Prostate gland (tissue), 2 donors: ENCODE measurements at places on chromosomes 12 and 14. TPM values are rescaled to one million over a fixed set of nuclear protein-coding genes. Genes with fewer than 3 reads are reported as not detected.

DNA sequence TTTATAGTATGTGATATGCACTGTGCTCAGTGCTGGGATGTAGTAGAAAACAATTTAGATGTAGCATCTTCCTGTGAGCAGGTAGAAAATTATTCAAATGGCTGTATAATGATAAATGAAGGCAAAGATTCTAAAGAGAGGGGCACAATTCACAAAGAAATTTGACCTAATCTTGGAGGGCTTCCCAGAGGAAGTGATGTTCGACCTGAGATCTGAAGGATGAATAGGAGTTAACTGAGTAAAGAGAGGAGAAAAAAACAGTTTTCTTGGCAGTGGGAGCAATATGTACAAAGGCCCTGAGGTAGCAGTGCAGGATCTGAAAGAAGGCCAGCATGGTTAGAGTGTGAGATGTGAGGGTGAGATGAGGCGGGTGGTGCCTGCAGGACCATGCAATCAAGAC is 15.2 kb downstream of the RPH3A start:
- no peaks in the 10 kb centered on the region for H3K36me3 ChIP-seq
- no peak for DNase-seq
- peaks cover 2% of the 10 kb centered on the region for H3K27me3 ChIP-seq
- no peak overlapping the region for H3K4me3 ChIP-seq

DNA sequence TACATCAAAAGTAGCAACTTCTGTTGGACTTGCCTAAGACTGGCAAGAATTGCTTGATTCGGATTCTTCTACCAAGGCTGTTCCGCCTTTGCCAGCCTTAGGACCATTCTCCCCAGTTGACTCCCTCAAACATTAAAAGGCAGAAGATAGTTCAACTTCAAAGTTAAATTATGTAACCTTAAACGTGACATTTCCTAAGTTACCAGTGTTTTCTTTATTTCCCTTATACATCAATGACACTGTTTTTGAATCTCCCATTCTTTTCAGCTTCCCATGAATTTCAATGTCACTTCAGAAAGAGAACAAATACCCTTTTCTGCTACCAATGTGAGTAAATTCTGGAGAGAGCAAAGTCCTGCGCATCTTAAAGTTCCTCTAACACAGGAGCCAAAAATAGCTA is 25.2 kb downstream of the CAPRIN2 start:
- no peak overlapping the region for H3K27ac ChIP-seq

DNA sequence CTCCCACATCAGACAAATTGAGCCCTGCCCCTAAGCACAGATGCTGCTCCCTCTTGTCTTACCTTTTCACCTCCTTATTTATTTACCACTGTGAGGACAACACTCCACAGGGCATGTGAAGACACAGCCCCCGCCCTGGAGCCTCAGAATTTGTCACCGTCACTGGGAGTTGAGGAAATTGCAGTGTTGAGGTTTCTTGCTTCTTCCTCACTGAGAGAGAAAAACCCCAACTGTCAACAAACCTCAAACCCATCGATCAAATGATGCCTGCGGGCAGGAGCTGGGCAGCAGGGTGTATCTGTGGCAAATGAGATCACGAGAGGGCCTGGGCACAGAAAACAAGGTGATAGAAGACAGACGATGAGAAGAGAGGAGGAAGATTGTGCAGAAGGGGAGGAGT is 30.5 kb upstream of the PLEKHG3 start:
- H3K4me3 ChIP-seq: no peak overlapping the region
- H3K4me1 ChIP-seq: no peaks in the 10 kb centered on the region
- DNase-seq: no peak
- no peaks in the 10 kb centered on the region for H3K36me3 ChIP-seq
- H3K27ac ChIP-seq: no peak overlapping the region

GRCh38 chr14:63192085-63192484 is 12.2 kb upstream of the RHOJ start:
- no peak overlapping the region for H3K27ac ChIP-seq
- H3K27me3 ChIP-seq: no peaks in the 10 kb centered on the region
- H3K4me3 ChIP-seq: no peak overlapping the region
- no peaks in the 10 kb centered on the region for H3K36me3 ChIP-seq

- no peaks in the 10 kb centered on the region for H3K4me1 ChIP-seq
- no peak for DNase-seq
- H3K27me3 ChIP-seq: no peaks in the 10 kb centered on the region
- no peak overlapping the region for H3K27ac ChIP-seq
- no peaks in the 10 kb centered on the region for H3K36me3 ChIP-seq
- no peak overlapping the region for H3K4me3 ChIP-seq
Measured at GRCh38 chr12:84172823-84173424, 739.7 kb downstream of the SLC6A15 start.

DNA sequence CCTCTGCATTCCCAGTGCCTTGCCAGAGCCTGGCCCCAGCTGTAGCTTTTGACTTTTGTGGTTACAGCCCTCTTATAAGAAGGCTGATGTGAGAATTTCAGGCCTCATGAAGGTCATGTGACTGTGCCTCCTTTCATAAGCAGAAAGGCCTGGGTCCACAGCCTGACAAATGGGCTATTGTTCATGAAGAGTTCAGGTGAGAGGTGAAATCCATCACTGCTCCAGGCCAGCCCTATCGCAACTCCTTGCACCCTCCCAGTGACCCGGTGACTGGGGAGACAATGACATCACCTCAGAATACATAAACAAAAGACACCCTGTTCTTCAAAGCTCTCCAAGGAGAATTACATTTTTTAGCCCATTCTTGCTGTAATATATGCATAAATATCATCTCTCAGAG is 321.5 kb downstream of the PCNX1 start:
- no peak overlapping the region for H3K27ac ChIP-seq
- H3K4me3 ChIP-seq: no peak overlapping the region
- H3K27me3 ChIP-seq: no peaks in the 10 kb centered on the region

DNA sequence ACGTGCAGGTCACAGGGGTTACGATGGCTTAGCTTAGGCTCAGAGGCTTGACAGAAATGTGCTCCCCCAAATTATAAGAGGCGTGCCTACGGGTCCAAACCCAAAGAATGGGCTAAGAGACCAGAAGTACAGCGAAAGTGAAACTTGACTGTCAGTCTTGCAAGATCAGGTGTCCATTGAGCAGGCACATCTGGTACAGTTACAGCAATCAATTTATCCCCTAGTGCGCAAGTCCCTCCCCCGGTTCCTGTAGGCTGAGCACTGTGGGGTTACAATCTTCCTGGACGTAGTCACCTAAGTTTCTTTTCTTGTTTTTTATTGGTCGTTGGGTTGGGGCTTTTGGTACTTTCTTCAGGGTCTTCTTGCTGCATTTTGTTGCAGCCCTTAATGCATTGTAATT is 134.2 kb downstream of the UNC79 start:
- no peaks in the 10 kb centered on the region for H3K27me3 ChIP-seq
- H3K4me1 ChIP-seq: no peaks in the 10 kb centered on the region
- H3K4me3 ChIP-seq: no peak overlapping the region
- H3K27ac ChIP-seq: no peak overlapping the region

Gene ZDHHC22
- not detected for total RNA-seq

Gene MMP19
- total RNA-seq: 0.46 TPM

Gene PTCSC3
- not detected for total RNA-seq

Gene TMX1
- total RNA-seq: 23.2 TPM
